ENCODE measurements at places on chromosomes 7 and 10.

GRCh38 chr7:3697472-3697871, 396.4 kb downstream of the SDK1 start:
- no peak for DNase-seq

DNA sequence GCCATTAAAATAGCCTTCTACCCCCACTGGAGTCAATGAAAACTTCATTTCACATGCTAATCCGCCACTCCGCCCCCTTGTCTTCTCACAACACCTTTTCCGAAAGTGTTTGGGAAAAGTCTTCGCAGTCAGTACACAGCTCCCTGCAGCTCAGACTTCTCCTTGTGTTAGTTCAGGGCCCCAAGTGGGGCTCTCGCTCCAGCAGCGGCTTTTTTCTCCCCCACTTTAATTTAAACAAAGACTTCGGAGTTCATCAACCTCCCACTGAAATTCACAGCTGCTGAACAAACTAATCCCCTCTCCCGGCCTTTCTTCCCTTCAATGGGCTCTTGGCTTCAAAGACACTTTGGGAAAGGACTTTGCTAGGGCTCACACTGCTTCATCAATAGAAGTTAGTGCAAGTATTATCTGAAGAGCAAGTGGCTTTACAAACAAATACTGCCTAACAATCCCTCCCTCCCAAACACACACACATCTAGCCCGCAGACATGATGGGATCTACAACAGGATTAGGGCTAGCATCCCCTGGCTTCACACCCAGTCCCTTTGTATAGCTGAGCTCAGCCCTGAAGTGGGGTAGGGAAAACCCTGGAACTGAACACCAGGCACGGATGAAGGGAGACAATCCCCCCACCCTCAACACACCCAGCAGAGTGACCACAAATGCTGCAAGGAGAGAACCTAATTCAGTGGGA, 23.1 kb downstream of the WNT8B start:
- DNase-seq = no peak

DNA sequence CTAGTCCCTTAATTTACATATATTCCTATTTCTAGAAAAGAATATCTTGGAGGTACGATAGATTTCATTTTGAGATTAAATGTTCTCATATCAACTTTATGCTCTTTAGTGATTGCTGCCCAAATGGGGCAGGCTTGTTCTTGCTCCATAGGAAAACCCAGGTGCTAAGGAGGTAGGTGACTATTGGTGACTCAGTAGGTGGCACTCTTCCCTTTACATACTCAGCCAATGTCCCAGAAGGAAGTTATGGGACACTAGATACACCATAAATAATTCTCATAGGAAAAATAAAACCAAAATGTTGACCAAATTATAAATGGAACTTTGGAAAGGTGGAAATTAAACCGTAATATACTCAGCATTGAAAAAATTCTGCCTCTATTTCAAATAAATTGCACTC, 4.0 kb downstream of the SKAP2 start:
- no peak for DNase-seq

GRCh38 chr7:80521809-80522208, 9.9 kb upstream of the GNAT3 start:
- no peak for DNase-seq

GRCh38 chr10:19168584-19168983, 120.0 kb downstream of the MALRD1 start:
- DNase-seq = no peak

- peak; percentile 38 for DNase-seq
Observed at GRCh38 chr10:59905066-59905730, 1.2 kb downstream of the CCDC6 start.

GRCh38 chr10:91366704-91367103, 43.4 kb upstream of the HECTD2 start:
- no peak for DNase-seq

GRCh38 chr10:119414081-119414611, 128.4 kb downstream of the RGS10 start:
- DNase-seq = no peak

GRCh38 chr7:47568056-47568455, 13.9 kb downstream of the TNS3 start:
- DNase-seq = no peak

GRCh38 chr7:152081088-152081487, 55.6 kb downstream of the GALNT11 start:
- no peak for DNase-seq

GRCh38 chr7:44849885-44850544, 2.1 kb upstream of the H2AZ2 start:
- no peak for DNase-seq

- DNase-seq = no peak
Observed at GRCh38 chr10:132453470-132453861, 56.5 kb downstream of the PWWP2B start.

DNA sequence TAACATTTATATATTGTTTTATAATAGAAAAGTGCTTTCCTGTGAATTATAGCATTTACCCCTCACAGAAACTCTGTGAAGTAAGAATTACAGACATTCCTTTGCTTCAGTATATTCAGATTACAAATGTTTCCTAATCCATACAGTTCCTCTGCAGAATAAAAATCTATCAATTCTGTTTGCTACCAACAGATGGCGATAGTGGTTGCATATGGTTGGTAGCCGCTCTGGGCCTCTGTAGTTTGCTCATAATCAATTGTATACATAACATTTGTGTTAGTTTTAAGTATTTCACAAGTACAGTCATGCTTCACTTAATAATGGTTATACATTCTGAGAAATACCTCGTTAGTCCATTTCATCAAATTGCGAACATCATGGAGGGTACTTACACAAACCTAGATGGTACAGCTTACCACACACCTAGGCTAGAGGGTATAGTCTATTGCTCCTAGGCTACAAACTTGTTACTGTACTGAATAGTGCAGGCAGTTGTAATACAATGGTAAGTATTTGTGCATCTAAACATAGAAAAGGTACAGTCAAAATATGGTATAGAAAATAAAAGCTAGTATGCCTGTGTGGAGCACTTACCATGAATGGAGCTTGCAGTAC, 94.4 kb upstream of the STEAP4 start:
- DNase-seq = peak; percentile 11

- no peak for DNase-seq
Observed at GRCh38 chr7:20412032-20412431, 81.3 kb downstream of the ITGB8 start.

Data from CD4-positive, alpha-beta T cell treated with Interleukin-2 at 100 ng/mL for 4 hours (primary cell).